Stimulated activated CD4-positive, alpha-beta T cell treated with anti-CD3 and anti-CD28 coated beads, Interleukin-12 subunit alpha, Interleukin-12 subunit beta, amount 100 ng/mL, for 48 hours (primary cell): ENCODE measurements at places on chromosomes 12 and 14.

GRCh38 chr14:22438742-22439141 is 150.3 kb downstream of the DAD1 start:
- no peak for DNase-seq

DNA sequence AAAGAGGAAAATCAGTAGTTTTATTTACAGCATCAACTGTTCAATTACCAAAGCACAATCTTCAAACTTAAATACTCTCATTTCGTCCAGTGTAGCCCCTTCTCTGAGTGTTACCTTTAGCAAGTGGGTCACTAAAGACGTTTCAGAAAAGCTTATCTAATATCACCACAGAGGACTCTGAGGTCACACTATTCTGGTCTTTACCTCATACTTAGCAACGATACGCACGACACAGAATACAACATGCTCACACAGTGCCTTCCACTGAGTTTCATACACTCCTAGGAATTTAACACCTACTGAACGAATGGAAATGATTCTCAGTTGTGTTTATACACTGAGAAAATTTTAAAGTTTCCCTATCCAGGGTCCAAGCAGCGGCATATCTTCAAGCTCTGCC is 2.0 kb downstream of the SYT10 start:
- DNase-seq: no peak

- no peak for DNase-seq
Measured at GRCh38 chr14:99747167-99747566, 46.0 kb upstream of the EML1 start.

DNA sequence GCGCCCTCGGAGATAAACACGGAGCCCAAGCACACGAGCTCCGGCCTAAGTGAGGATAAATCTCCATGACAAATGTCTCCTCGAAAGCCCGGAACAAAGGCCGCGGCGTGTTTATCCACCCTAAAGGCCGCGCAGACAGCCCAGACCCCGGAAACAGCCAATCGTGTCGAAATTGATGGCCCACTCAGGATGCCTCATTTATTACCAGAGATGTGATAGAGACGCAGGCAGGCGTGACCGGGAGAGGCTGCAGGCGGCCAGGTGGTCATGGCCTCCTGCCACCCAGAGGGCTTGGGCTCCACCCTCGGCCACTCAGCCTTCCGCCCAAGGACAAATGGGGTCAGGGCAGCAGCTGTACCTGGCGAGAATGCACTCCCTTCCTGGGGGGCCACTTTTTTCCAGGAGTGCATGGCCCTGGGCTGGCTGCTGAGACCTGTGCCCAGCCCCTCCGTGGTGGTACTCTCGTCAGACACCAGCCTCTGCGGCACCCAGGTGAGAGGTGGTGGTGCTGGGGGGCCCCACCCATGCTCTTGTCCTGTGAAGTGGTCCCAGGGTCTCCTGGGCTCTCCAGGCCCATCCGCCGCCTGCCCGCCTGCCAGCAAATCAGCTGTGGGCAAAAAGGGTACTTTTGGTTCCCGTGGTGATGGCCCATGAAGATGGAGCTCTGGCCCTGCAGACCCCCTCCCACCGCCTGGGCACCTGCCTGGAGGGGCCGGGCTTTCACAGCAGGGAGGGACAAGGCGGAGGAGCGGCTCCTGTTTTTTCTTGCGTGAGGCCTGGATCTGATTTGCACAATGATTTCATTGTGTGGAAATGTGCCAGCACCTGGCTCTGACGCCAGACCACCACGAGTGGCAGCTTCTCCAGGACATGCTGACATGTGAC is 211.5 kb upstream of the C14orf180 start:
- DNase-seq: no peak

DNA sequence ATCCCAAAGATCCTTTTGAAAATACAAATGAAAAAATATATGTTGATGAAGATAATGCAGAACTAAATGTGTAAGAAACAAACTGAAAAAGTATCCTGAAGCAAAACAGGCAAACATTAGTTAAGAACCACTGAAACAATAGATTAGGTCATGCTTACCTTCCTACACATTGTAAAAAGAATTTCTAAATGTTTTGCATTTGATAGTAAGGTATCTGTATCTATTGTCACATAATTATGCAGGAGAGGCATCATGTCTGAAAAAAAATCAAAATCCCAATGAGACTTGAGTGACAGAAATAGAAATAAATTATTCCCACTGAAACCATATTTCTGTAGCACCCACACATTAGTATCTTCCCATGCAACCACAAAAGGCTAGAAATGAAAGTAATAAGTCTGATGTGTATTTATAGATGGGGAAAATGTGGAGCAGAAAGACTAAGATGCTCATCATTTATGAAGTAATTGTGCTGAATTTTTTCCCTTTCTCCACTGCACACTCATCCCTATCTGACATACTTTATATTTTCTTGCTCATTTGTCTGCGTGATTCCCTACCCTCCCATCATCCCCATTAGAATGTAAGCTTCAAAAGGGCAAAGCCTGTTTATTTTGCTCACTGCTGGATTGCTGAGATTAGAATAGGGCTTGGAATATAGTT is 43.5 kb downstream of the IPO8 start:
- DNase-seq: no peak

GRCh38 chr14:94864387-94865195 is 94.7 kb upstream of the GSC start:
- DNase-seq: no peak

- no peak for DNase-seq
Measured at GRCh38 chr12:7060353-7060954, at the start of gene C1S. C1S (plus strand) TSS chr12:7060718; CDS start chr12:7061913, 1,195 bp downstream.

GRCh38 chr14:69079188-69079742 is 73.7 kb downstream of the DCAF5 start:
- no peak for DNase-seq

- DNase-seq: no peak
Measured at GRCh38 chr14:24377657-24378056, 9.7 kb downstream of the NFATC4 start.

GRCh38 chr12:26126340-26127284 is 1.8 kb upstream of the BHLHE41 start:
- DNase-seq: no peak
